ENCODE measurements at places on chromosomes 2 and 18. TPM values are rescaled to one million over a fixed set of nuclear protein-coding genes. Genes with fewer than 3 reads are reported as not detected.

The SLC40A1 gene
- 43.0 TPM for total RNA-seq

The REG3G gene
- not detected for total RNA-seq

The C1GALT1C1L gene
- total RNA-seq, result not detected

The RNF144A gene
- total RNA-seq, result 41.5 TPM

The EIF5B gene
- 16.2 TPM for total RNA-seq

The NPPC gene
- total RNA-seq, result not detected

The OXER1 gene
- not detected for total RNA-seq

The UGT1A10 gene
- total RNA-seq, result not detected

The DYNAP gene
- total RNA-seq, result not detected

GRCh38 chr2:118246726-118247125, 158.5 kb downstream of the INSIG2 start:
- DNase-seq, result no peak

GRCh38 chr2:46296216-46296839, 879 bp upstream of the EPAS1 start:
- no peak for DNase-seq

DNA sequence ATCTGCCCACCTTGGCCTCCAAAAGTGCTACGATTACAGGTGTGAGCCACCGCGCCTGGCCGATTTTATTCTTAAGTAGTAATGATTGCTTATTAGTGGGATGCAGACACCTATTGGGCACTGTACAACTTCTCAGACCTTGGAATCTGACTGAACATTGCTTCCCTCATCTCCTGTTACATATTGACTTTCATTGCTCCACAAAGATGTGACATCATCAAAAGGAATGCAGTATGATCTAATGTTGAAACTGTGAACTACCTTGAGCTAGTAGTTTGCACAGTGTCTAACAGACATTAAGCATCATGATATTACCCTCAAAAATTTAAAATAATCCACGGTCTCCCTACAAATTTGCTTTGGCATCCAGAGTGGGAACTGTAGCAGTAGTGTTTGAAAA, 109.8 kb upstream of the SIX2 start:
- DNase-seq, result no peak

DNA sequence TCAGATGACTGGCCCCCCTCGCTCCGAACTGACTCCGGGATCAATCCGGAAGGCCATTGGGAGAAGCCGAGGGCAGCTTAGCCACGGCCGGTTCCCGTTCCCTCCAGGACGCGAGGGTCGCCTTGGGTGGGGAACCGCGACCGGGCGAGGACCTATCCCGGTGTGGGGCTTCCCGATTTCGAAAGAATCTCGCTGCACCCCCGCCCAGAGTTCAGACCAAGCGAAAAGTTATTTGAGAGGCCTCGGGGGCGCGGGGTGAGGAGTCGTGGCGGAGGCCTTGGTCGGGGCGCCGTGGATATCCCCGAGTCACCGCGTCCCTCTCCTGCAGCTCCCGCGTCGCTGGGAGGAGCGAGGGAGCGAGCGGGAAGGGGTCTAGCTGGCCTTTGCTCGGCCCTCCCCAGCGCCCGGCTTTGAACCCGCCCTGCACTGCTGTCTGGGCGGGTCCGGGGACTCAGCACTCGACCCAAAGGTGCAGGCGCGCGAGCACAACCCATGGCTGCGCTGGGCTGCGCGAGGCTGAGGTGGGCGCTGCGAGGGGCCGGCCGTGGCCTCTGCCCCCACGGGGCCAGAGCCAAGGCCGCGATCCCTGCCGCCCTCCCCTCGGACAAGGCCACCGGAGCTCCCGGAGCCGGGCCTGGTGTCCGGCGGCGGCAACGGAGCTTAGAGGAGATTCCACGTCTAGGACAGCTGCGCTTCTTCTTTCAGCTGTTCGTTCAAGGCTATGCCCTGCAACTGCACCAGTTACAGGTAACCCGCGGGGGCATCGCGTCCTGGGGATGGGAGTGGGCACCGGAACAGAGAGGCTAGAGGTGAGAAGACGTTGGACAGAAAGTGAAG, at the start of gene CYP27A1:
Gene CYP27A1 (plus strand): TSS at position 457 of the 837 bp plus-strand sequence. CDS start 36 bp downstream, at position 493.
- DNase-seq, result no peak

DNA sequence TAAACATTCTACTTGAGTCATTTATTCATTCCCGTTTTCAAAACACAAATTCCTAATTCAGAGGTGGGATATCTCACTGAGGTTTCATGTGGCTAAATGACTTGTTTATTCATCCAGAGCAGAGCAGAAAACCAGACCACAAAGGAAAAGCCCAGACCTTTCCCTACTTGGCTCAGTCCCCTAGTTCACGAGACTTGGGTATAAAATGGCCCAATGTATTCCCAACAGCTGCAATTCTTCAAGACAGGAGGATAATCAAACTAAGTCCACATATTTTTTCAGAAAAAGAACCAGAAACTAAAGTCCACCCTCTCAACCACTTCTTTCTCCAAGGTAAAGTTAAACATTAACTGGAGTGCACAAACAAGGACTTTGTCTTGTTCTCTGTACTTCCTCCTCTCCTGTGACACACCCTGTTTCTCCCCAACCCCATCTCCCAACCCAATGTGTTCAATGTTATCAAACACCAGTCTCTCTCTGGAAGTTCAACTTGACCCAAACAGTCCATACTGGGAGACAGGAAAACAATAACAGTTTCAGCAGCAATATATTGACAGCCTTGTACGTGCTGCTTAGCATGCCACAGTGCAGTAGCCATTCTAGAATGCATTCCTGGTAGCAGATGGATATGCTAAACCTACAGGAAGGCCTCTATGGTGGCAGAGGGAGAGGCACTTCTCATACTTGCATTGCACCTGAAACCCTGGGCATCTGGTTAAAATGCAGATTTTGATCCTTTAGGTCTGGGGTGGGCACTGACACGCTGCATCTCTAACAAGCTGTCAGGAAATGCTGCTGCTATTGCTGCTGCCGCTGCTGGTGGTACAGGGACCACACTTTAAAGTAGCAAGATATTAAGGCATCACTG, 110.7 kb downstream of the INO80D start:
- no peak for DNase-seq

- DNase-seq, result no peak
Measured at GRCh38 chr18:55743133-55743532, 155.1 kb upstream of the TCF4 start.

GRCh38 chr18:23635283-23636070, 27.2 kb downstream of the ANKRD29 start:
- no peak for DNase-seq

DNA sequence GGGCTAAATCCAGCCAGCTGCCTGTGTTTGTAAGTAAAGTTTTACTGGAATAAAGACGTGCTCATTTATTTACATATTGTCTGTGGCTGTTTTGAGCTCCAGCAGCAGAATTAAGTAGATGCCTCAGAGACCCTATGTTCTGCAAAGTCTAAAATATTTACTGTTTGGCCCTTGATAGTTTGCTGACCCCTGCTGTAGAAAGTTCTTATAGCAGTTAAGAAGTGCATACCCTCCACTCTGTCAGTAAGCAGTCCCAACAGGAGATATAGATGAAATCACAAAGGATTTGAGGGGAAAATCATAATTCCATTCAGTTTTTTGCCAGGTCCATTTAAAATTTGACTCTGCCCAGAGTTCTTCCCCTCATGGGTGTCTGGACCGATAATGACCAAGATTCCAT, 50.1 kb upstream of the ITM2C start:
- DNase-seq, result no peak

GRCh38 chr2:152587187-152587947, 129.9 kb downstream of the PRPF40A start:
- no peak for DNase-seq

- DNase-seq, result no peak
Measured at GRCh38 chr2:18804536-18804935, 215.2 kb upstream of the NT5C1B start.

DNA sequence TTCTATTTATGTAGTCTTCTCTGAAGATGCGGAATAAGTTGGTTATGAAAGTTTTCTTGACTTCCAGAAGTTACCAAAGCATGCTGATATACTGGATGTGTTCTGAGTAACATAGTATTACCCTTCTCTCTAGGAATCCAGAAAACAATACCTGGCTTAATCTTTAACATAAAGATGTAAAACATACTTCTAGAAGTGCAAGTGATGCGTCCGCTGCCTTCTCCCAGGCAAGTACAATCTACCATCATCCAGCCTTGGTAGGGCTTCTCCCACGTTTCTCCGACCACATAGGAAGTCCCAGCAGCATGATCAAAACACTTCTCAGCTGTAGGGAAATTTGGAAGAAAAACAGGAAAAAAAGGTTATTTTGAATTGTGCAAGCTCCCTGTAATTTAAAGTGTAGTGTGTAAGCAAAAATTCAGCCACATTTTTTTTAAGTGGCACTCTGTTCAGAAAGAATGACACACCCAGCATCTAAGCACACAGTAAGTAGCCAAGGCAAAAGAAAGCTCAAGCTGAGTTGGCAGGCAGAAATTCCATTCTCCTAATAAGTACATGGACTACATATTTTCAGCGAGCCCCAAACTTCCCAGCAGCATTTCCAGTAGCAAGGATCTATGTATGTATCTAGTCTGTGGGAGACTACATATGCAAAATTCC, 5.2 kb downstream of the FN1 start:
- no peak for DNase-seq

DNA sequence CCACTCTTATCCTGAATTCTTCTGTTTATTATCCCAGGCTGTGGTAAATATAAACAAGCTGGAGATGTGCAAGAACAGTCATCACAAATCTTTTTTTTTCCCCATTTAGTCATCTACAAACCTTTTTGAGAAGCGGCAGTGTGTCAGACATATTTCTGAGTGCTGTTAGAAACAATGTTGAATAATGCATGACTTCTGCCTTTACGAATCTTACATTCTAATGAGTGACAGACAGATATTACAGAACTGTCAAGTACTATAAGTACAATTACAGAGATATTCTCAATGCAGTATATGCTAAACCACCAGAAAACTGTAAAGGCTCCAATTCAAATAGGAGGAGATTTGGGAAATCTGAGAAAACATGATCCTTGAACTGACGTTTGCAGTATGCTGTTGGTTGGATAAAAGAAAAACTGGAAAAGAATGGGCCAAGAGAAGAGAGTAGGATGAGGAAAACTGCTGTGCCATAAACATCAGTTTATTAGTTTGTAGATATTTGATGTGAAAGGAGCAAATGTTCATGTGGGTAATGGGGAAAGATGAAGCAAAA, 379.5 kb upstream of the SLC8A1 start:
- no peak for DNase-seq

DNA sequence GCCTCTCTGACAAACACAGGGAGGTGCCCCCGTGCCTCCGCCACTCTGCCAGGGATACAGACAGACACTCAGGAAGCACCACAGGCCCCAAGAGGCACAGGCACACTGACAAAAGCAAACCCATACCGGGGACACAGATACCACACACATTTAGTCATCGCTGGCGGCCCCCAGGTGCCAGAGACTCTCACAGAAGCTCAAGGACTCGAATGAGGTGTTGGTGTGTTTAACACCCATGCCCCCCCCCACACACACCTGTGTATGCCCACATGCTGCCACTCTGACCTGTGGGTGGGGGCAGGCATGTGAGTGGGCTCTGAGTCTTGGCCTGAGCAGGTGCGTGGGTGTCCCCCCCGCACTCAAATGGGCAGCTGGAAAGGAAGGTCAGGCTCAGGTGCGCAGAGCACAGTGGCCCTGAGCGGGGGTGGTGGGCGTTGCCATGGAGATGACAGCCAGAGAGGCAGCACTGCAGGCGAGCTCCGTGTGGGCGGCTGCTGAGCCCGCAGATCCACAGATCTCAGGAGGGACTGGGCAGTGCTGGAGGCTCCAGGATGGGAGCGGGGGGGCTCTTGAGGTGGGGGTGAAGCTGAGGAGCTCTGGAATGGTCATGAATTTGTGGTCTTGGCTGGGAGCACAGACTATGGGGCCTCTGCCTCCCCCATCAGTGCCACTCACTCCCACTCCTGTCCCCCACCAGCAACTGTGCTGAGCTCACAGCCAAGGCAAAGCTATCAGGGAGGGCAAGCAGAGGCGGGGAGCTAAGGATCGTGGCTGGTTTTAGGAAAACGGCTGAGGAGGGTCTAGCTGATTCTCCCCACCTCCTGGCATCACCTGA, 73.9 kb upstream of the TAF1B start:
- peak; percentile 39 for DNase-seq

GRCh38 chr2:179248024-179248348, 16.6 kb downstream of the SESTD1 start:
- no peak for DNase-seq

- DNase-seq, result no peak
Measured at GRCh38 chr2:225072444-225072843, 30.2 kb upstream of the DOCK10 start.

DNA sequence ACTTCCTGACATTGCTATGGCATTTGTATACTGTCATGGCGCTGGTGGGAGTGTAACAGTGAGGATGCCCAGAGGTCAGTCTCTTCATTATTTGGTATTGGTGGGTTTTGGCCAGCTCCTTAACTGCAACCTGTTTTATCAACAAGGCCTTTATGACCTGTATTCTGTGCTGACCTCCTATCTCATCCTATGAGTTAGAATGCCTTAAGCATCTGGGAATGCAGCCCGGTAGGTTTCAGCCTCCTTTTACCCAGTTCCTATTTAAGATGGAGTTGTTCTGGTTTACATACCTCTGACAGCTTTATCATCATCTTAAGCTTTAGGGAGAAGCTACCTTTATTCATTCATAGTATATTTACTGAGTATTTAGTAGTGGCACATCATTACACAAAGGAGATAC, 103.8 kb downstream of the RAPGEF4 start:
- DNase-seq, result no peak

GRCh38 chr2:234666911-234667310, 170.0 kb upstream of the ARL4C start:
- DNase-seq, result no peak

DNA sequence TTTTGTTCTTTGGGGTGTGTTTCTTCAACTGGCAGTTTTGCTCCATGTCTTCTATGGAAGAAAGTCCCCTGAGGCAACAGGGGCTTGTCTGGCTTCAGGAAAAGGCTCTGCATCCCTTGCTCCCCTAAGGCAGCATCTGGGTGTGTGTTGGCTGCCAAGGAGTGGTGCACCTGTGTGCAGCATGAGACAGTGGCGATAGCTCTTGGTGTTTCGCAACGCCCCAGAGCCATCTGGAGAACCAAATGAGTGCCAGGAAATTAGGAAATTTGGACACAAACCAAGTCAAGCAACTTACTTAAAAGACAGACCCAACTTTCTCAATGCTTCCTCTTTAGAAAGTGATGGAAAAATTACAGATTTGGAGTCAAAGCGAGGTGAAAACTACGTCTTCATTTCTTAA, 1044.4 kb upstream of the CNTNAP5 start:
- no peak for DNase-seq

- no peak for DNase-seq
Measured at GRCh38 chr2:6694555-6694954, 171.2 kb downstream of the CMPK2 start.

- DNase-seq, result no peak
Measured at GRCh38 chr18:32422201-32422600, 48.5 kb downstream of the GAREM1 start.

Measured in occipital lobe (tissue), 3 donors.